ENCODE measurements at places on chromosomes 13 and 19.

DNA sequence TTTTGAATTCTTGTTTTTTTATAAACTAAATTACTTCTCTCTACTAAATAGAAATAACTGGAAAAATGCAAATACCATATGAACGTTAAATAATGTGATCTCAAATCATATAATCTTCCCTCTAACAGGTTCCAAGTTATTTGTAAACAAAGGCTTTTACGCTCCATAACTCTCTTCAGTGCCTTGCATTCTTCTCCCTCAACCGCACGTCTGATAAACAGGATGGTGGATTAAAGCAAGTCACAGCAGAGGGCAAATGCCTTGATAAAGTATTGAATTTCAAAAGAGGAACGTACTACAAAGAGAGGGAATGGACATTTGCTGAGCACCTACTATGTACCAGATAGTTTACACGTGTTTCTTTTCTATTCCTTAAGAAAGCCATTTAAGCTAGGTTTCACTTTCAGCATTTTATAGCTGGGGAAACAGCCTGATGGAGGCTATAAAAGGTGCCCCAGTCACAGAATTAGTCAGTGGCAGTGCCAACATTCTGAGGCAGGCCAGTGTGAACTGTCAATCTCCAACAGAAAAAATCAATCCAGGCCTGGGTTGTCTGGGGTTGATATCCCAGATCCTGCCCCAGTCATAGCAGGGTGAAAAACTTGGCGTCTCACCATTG lies 15.8 kb downstream of the MRPS31 start:
- DNase-seq: no peak

DNA sequence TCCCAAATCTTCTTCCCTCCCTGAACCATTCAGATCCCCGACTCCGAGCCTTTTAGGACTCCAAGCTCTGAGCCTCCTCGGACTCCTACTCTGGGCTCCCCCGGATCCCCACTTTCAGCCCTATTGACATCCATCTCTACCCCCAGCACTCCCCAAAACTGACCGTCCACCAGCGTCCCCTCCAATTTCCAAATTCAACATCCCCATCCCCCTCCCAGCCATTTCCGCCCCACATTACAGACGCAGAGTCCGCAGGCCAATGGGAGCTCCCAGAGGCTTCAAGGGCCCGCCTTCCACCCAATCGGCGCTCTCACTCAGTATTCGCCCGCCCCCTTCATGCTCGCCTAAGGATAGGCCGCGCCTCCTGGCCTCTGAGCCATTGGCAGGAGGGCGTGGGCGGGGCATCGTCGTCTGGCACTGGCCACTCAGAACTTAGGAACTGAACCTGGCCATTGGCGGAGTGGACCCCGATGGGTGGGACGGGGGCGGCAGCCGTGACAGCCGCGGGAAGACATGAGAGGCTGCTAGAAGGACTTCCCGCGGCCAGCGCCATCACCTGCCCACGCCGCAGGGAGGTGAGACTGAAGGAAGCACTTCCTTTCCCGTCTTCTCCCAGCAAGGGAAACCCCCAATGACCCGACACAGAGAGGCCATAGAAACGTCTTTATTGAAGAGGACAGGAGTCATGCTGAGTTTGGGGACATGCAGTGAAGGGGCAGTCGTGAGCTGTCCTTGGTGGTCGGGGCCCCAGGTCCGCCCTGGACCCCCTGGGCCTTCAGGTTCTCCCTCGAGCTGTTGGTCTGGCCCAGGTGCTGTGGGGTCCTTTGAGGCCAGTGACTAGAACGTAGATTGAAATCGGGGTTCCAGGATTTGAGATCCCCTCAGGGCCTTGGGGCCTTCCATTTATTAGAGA lies at the start of gene ALKBH6:
TSS of gene ALKBH6 (minus strand) at position 202 of the 913 bp plus-strand sequence. CDS start 816 bp downstream, outside the sequence.
- peak; percentile 96 for DNase-seq

DNA sequence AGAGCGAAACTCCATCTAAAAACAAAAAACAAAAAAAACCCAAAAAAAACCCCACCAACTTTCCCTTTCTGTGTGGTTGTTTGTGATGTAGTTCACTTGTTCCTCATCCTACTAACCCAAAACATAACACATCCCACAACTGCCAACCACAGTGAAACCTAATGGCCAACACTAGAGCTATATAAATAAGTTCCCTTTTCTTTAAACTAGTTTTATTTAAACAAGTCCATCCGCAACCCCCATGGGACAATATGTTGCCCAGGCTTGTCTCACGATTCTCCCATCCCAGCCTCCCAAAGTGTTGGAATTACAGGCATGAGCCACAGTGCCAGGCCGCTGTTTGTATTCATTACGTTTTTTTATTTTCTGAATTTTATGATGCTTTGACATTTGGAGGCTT lies 71.2 kb upstream of the ADGRE5 start:
- DNase-seq: no peak

GRCh38 chr13:22451327-22451741 lies 729.4 kb upstream of the SGCG start:
- no peak for DNase-seq

DNA sequence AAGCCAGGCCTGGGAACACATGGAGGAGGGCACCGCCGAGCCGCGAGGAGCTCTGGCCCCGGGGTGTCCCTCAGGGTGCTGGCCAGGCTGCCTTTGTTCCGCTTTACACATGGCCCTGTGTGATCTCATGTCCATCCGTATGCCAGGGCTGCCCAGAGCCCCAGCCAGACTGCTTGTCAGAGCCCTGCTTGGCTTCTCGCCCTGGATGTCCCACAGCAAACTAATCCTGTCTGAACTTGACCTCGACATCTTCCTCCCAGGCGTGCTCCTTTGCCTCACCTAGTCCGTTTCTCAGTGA lies 14.3 kb downstream of the BCKDHA start:
- peak; percentile 55 for DNase-seq

GRCh38 chr19:35109395-35110112 lies 6.1 kb upstream of the FXYD3 start:
- DNase-seq: peak; percentile 69

DNA sequence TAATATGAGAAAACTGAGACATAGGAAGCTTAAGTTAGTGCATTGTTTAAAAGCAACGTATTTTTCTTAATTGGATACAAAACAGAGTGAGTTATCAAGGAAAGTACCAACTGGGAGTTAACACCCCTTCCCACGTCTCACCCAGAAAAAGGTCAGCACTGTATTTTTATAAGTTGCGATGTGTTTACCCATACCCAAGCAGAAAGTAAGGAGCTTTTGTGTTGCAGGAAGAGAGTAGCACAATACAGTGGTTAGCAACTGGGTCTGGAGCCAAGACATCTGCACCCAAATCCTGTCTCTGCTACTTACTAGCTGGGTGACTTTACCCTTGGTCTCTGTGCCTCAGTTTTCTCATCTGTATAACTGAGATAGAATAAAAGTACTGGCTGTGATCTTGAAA lies 34.3 kb downstream of the FAM216B start:
- DNase-seq: no peak

DNA sequence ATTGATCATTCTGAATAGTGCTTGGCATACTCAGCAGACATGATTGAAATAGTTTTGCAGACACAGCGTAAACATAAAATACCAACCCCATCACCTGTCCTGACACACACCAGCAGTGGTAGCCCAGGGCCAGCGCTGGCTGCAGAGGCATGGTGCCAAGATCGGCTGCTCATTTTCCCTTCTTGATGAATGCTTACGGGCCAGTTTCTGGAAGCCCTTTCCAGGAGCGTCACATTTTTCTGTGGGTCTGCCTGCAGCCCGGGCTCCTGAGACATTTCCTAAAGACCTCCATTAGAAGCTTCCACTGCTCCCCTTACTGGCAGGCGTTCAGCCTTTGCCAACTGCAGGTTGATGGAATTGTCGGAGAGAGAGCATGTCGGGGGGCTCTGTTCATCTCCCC lies 48.6 kb downstream of the CHST8 start:
- DNase-seq: no peak
